Nephron progenitor cell (in vitro differentiated cells): ENCODE measurements at places on chromosomes 13 and 19.
A peak's percentile ranks its signal among the peaks of the same experiment; 100 is the strongest.

DNA sequence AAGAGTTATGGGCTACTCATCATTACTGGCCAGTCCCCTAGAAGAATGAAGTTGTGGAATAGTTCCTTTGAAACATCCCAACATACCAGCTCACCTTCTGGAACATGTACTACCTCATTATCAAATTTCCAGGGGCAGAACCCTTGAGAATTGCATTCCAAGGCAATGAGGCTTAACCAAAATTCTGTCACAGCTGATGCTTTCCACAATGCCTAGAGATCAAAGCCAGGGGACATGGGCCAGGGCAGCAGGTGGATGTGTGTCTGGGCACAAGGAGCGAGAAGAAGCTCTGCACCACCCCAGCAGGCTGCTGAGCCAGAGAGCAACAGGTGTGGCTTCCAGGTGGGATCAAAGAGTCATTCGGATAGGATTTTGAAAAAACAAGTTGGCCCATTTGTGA, 362.1 kb downstream of the EFNB2 start:
- DNase-seq = no peak

DNA sequence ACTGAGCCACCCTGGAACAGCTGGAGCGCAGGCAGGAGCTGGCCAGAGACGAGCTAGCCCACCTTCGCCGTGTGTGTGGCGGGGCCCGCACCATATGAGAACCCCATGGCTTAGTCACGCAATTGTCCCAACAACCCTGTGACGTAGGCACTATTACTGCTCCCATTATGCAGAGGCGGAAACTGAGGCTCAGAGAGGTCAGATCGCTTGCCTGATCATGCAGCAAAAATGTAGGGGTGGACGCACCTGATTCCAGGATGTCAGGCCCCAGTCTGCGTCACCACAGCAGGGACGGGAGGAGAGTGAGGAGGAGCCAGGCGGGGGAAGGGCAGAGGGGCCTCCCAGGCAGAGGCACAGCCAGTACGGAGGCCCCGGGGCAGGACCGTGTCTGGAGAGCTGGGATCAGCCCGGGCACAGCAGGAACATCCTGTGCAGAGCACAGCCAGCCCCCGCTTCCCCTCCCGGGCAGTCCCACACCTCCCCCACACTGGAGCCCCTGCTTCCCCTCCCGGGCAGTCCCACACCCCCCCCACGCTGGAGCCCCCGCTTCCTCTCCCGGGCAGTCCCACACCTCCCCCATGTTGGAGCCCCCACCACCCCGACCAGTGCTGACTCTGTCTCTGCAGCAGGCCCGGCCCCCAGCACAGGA, 16.7 kb downstream of the PIP5K1C start:
- peak; percentile 46 for DNase-seq

DNA sequence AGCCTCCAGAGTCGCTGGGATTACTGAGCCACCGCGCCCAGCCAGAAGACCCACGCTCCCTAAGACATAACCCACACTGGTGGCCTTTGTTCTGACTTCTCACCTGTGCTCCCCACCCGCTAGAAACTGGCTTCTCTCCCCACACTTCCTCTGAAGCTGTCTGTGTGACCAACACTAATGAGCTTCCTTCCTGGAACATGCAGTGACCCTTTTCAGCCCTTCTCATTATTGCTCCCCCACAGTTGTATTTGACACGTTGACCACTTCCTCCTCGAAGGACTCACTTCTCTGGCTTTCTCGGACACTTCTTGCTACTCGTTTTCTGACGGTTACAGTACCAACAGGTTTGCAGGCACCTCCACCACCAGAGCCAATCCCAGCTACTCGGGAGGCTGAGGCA, 10.9 kb downstream of the NCR1 start:
- DNase-seq = no peak

DNA sequence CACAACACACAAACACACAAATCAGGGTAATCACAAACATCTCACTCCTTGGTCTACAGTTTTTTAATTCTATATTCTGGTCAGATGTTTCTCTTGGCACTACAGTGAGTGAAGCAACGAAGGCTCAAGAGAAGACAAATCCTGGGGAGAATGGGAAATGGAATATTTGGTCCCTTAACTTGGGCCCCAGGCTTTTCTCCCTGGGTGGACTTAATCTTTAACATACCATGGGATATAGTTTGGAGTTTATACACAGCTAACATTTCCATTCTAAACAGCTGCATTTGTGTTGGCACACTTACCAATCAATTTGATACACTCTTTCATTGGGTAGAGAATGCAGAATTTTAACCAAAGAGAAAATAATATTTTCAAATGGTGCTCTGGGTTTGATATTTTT, 1132.6 kb upstream of the SLC10A2 start:
- DNase-seq = no peak

DNA sequence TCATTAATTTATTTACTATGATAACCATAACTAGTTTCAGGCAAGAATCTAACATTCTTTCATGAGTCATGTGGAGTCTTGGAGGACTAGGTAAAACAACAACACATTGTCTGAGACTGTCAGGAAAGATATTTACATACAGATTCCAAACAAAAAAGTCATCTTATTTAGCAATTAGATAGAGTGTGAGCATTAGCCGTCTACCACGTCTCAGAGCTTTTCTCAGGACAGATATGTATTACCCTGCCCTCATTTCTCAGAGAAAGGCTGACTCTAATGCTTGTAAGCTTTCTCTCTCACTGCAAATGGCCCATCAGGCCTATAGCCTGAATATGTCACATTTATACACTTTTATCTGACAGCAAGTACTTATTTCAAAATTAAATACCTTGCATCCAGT, 312.1 kb upstream of the PCDH20 start:
- DNase-seq = no peak
